ENCODE measurements at places on chromosomes 6 and 20.

DNA sequence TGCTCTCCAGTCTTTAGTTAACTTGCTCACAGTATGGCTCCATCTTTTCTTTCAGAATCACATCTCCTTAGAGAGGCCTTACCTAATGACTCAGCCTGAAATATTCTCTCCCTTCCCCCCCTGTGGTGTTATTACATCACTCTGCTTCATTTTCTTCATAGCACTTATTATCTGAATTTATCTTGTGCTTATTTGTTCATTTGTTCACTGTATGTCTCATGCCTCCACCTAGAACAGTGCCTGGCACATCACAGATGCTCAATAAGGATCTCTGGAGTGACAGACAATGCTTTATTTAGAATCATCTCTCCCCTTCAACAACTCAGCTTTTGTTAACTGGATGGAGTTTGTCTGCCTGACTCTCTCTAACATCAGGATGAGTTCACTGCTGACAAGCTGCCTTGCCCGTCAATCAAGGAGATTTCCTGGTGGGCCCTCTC, 96.6 kb upstream of the MAN1A1 start:
- no peak for DNase-seq

DNA sequence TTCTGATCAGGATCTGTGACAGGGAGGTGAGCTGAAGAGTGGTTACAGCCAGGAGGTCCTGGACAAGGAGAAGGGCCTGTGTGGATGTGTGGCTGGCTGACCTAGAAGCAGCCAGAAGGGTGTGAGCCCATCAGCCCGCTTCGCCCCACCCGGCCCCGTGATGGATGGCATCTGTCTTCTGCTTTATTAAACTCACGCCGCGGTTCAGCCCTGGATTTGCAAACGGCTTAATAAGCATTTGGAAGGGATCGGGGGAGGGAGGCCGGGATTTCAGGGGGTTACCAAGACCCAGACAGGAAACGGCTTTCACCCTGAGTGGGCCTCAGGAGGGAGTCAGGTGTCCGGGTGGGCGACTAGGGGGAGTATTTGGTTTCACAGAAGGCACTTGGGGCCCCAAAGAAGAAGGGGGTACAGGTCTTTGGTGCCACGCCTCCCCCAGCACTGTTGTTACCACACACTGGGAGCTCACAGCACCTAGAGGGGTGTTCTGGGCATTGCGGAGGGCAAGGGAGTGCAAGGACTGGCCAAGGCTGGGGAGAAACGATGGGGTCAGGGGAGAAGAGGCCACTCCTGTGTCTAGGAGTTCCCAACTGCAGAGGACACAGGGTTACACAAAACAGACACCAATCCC, 53.8 kb upstream of the FOXP4 start:
- no peak for DNase-seq

- no peak for DNase-seq
These were observed 9.7 kb upstream of the METTL24 start for GRCh38 chr6:110367825-110368224.

DNA sequence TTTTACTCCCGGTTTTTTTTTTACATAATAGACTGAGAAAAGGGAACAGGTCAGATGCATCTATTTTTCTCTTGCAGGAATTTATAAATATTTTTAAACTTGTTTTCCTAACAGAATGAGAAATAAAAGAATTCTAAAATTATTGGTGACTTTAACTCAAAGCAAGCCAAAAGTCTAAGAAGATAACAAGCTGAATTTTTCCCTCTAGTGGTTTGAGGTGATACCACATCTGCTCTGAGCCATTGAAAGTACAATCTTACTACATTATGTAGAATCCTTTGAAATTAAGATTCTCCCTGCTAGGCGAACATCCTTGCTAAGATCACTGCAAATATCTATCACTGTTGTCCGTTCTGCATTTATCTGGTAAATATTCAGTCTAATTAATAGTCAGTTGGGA, 10.7 kb upstream of the STMND1 start:
- no peak for DNase-seq

DNA sequence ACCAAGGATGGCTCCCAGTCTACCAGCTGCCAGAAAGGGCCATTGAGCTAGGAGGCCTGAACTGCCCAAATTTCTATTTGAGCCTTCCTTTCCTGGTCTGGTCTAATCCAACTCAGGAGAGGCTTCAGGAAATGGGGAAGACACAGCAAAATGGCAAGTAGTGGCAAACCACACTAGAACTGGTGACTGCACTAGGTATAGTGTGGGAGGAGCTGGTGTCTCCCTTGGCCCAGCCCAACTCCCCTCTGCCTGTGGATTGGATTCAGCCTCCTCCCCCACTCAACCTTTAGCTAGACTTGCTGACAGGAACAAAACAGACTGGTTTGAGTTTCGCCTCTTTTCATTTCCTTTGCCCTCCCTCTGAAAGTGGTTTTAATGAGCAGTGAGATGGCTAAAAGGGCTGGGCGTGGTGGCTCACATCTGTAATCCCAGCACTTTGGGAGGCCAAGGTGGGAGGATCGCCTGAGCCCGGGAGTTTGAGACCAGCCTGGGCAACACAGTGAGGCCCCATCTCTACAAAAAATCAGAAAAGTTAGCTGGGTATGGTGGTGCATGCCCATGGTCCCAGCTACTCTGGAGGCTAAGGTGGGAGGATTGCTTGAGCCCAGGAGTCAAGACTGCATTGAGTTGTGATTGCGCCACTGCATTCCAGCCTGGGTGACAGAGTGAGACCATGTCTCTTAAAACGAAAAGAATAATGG, 17.5 kb downstream of the MRPS18A start:
- no peak for DNase-seq

DNA sequence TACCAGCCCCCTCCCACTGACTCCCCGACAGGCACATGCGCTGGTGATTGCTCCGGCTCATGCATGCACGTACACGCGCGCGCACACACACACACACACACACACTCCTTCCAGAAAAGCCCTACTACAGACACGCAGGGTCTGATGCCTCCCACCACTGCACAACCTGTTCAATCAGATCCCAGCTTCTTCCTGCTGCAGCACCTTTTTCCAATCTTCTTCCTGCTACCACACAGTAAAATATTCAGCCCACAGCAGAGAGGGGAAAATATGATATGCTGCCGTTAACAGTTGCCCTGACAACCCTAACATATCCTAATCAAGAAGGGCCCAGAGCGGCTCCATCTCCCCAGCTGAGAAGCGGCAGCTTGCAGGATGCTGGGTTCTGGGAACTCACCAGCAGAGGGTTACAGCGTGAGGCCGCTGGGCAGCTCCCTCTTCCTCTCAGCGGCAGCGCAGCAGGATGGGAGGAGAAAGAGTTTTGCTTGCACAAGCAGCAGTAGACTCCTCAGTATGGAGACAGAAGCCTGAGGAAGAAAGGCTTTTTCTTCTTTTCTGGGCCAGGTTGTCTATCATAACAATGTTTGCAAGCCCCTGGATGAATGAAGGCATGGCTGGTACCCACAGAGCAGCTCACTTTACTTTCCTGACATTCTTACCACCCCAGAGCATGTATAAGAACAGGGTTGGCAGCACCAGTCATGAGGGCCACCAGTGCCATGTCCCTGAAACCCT, 23.9 kb downstream of the MAP7 start:
- DNase-seq: peak; percentile 62

GRCh38 chr20:45958593-45958992, 13.4 kb downstream of the ZNF335 start:
- DNase-seq: no peak

GRCh38 chr20:3652676-3653596, 10.3 kb downstream of the GFRA4 start:
- DNase-seq: no peak

DNA sequence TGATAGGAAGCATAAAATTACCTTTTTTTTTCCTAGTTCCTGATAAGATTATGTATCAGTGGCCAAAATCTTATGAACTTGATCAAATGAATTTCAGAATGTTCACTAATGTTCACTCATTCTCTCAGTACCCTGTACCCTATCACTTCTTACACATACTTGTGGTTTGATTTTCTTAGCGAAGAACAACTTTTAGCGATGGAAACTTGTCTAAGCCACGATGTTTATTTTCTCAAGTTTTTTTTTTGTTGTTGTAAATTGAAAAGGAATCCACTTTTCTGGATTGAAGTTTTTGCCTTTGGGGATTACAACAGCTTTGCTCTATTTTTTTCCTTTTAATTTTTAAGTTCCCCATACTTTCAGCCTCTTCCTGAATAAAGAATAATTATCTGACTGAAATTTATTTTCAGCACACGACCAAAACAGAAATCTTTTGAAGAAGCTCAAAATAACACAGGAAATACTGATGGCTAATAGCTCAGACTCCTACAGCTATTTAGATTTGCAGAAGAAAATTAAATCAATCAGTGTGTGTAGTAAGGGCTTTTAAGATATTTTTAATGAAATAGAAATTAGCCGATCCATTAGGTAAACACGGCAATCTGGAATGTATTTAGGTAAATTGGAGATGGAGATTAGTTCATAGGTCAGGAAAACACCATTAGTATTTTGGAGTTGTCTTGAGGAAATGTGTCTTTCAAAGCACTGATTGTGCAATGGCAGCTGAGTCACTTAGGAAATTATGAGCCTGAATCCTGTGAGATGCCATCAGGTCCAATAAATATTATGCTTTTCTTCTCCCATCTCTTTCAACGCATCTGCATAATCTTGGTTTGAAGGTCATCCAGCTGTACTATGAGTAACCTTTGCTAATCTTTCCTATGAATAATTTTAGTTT, 217.5 kb downstream of the GJA1 start:
- DNase-seq: no peak

GRCh38 chr6:155248008-155249001, 15.5 kb upstream of the CLDN20 start:
- peak; percentile 1 for DNase-seq

DNA sequence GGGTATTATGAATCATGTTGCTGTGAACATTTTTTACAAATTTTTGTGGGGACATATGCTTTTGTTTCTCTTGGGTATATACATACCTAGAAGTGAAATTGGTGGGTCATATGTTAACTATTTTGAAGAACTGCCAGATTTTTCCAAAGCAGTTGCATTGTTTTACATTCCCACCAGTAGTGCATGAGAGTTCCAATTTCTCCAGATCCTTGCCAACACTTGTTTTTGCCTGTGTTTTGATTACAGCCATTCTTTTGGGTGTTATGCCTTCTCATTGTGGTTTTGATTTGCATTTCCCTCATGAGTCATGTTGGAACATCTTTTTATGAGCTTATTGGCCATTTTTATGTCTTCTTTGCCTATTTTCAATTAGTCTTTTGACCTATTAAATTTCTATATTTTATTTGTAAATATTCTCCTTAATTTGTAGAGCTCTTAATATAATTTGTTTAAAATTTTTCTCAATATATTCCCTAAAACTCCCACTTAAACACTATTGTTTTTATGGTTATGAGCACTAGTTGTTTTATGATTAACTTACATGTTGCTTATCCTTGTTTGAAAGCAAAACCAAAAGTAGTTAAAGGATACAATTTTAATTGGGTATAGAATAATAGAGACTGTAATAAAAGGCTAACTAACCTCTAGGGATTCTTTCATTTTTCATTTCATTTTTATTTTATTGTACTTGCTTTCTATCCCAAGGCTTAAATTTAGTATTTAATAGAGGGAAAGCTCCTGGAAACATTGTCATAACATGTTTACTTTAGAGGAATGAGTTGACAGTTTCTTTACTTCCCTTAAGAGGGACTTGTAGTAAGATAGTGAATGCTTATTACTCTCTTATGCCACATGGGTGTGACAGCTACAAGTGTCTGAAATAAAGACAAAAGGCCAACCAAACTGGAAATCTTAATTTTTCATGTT, 5.5 kb downstream of the UBR2 start:
- DNase-seq: no peak
